ENCODE measurements at places on chromosomes 6 and 20.

- peak overlapping the region; percentile 23 for H3K4me3 ChIP-seq
- peaks cover 56% of the 10 kb centered on the region for H3K4me1 ChIP-seq
- peaks cover 82% of the 10 kb centered on the region for H3K36me3 ChIP-seq
- H3K27ac ChIP-seq, result peak overlapping the region; percentile 84
Measured at GRCh38 chr6:11202513-11203305, 29.8 kb downstream of the NEDD9 start.

DNA sequence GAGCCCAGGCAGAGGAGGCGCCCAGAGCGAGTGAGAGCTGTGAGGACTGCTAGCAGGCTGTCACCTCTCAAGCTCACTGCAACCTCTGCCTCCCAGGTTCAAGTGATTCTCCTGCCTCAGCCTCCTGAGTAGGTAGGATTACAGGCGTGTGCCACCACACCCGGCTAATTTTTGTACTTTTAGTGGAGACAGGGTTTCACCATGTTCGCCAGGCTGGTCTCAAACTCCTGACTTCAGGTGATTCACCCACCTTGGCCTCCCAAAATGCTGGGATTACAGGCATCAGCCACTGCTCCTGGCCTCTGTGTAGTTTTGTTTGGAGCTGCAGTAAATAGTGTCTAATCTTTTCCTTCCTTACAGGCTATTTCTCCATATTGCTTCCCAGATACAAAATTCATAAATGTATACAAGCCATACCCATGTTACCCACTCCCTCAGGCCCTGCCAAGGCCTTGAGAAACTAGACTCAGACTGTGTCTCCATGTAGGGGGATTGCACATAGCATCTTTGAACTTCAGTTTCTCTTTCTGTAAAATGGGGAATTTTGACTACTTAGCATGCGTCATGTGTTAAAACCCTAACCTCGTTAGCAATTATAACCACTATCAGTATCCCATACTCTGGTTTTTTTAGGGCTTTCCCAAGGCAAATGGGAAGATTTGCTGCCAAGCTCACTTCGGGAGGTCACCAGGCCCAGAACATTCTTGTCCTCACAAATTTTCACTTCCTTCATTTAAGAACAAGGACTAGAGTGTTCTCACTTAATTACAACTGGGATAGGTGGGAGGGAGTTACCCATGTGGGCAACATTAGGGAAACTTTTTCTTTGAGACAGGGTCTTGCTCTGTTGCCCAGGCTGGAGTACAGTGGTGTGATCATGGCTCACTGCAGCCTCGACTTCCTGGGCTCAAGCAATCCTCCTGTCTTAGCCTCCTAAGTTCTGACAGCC lies 67.3 kb upstream of the DDR1 start:
- no peaks in the 10 kb centered on the region for H3K27me3 ChIP-seq
- H3K4me3 ChIP-seq, result peak overlapping the region; percentile 43
- peak overlapping the region; percentile 98 for H3K27ac ChIP-seq
- DNase-seq, result no peak

GRCh38 chr6:143336446-143337152 lies 113.9 kb downstream of the ADAT2 start:
- H3K4me1 ChIP-seq, result peaks cover 9% of the 10 kb centered on the region
- H3K27ac ChIP-seq, result no peak overlapping the region
- no peaks in the 10 kb centered on the region for H3K36me3 ChIP-seq
- H3K4me3 ChIP-seq, result no peak overlapping the region
- H3K27me3 ChIP-seq, result no peaks in the 10 kb centered on the region
- no peak for DNase-seq

GRCh38 chr6:140101367-140101766 lies 726.9 kb upstream of the CITED2 start:
- no peak for DNase-seq
- no peaks in the 10 kb centered on the region for H3K4me1 ChIP-seq
- no peak overlapping the region for H3K27ac ChIP-seq
- H3K27me3 ChIP-seq, result no peaks in the 10 kb centered on the region

- no peaks in the 10 kb centered on the region for H3K4me1 ChIP-seq
- H3K27ac ChIP-seq, result no peak overlapping the region
- no peak overlapping the region for H3K4me3 ChIP-seq
- H3K36me3 ChIP-seq, result no peaks in the 10 kb centered on the region
Measured at GRCh38 chr6:19416811-19417210, 420.4 kb upstream of the ID4 start.

DNA sequence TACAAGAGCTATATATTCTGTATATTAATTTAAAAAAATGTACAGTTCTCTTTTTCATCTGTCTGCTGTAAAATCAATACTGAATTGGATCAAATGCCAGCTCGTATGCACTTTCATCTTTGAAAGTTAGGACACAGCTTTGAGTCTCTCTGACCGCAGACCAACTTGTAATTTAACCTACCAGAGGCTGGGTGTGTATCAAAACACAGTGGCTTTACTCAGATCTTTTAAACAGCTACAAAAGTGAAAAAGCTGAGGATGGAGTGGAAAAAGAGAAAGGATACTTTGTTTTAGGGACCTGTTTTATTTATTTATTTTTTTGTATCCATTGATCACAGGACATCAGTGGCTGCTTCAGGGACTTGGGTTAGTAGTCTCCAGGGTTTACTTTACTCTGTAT lies 44.1 kb downstream of the KIAA0408 start:
- H3K4me1 ChIP-seq, result peaks cover 2% of the 10 kb centered on the region
- no peak overlapping the region for H3K4me3 ChIP-seq
- no peak for DNase-seq
- H3K36me3 ChIP-seq, result no peaks in the 10 kb centered on the region
- H3K27me3 ChIP-seq, result no peaks in the 10 kb centered on the region

GRCh38 chr20:53829724-53830521 lies 236.3 kb upstream of the ZNF217 start:
- peaks cover 8% of the 10 kb centered on the region for H3K36me3 ChIP-seq
- peak overlapping the region; percentile 95 for H3K27ac ChIP-seq
- no peak for DNase-seq
- H3K27me3 ChIP-seq, result no peaks in the 10 kb centered on the region
- peak overlapping the region; percentile 80 for H3K4me3 ChIP-seq

DNA sequence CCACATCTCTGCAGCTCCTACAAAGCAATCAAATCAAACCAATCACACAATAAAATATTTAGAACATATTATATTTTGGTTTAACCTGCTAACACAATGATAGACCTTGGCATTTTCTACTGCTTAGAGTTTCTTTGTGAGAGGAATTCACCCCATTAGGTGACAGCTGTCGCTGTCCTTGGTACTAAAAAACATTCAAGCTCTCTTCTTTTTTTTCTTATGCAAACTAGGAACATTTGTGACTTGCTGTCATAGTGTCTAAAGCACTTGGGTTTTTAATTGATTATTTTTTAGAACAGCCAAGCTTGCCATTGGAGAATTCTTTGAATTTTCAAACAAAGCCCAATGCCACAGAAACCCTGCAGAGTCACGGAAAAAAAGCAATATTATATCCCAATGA lies 46.4 kb downstream of the CNR1 start:
- H3K4me1 ChIP-seq, result no peaks in the 10 kb centered on the region
- H3K27ac ChIP-seq, result no peak overlapping the region
- no peak for DNase-seq
- H3K4me3 ChIP-seq, result no peak overlapping the region
- H3K27me3 ChIP-seq, result no peaks in the 10 kb centered on the region
